NCI-H1092 (cell line): ENCODE measurements at places on chromosomes 6 and 20.
A peak's percentile ranks its signal among the peaks of the same experiment; 100 is the strongest.

GRCh38 chr6:24489881-24490280 lies 503 bp upstream of the GPLD1 start:
- no peak for DNase-seq

GRCh38 chr6:37691904-37692806 lies 5.5 kb downstream of the MDGA1 start:
- peak; percentile 45 for DNase-seq

- DNase-seq, result no peak
These were observed 34.2 kb upstream of the KAT14 start for GRCh38 chr20:18103497-18103896.

- DNase-seq, result no peak
These were observed 796 bp upstream of the RREB1 start for GRCh38 chr6:7106752-7107577.
